Right ventricle myocardium superior (tissue), 1 donor: ENCODE measurements at places on chromosomes 13 and 19. TPM values are rescaled to one million over a fixed set of nuclear protein-coding genes. Genes with fewer than 3 reads are reported as not detected.

ZFP82 gene
- 4.8 TPM for total RNA-seq

ENOX1 gene
- 7.5 TPM for total RNA-seq

- DNase-seq = no peak
Observed at GRCh38 chr19:3094601-3095440, 659 bp downstream of the GNA11 start.

- DNase-seq = no peak
Observed at GRCh38 chr13:63632321-63632720, 2216.7 kb upstream of the PCDH20 start.

GRCh38 chr19:2039959-2040646 lies 10.9 kb downstream of the MKNK2 start:
- peak; percentile 37 for DNase-seq

DNA sequence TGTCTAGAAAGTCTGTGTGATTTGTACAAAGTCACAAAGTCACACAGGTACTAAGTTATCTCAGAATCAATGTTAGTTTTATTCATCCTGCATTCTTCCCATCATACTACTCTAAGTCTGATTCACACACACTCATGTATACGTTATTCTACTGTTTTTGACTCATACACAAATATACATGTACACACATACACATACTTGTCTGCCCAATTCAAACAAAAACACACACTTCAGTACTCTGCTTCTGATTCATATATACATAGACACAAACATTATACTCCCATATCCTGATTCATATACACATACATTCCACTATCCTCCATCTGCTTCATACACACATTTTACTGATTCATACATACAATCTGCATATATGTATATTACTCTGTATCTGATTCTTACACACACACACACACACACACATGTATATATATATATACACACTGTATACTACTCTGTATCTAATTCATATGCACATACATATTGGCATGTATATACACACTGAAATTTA lies 69.3 kb downstream of the KLF12 start:
- no peak for DNase-seq

DNA sequence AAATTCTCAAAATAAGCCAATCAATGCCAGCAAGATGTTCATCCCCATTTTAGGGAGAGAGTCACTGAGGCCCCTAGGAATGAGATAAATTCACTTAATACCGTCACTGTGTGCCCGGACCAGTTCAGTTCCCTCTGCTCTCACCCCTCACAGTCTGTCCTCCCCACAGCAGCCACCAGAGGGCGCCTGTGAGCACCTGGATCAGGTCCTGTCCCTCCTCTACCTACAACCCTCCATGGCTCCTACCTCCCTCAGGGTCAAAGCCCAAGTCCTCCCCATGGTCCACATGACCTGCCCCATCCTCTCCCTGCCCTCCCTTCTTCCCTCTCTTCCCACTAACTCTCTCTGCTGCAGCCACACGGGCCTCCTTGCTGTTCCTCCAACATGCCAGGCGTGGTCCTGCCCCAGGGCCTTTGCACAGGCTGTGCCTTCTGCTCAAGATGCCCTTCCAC lies 42.0 kb upstream of the NFIC start:
- DNase-seq = peak; percentile 70

DNA sequence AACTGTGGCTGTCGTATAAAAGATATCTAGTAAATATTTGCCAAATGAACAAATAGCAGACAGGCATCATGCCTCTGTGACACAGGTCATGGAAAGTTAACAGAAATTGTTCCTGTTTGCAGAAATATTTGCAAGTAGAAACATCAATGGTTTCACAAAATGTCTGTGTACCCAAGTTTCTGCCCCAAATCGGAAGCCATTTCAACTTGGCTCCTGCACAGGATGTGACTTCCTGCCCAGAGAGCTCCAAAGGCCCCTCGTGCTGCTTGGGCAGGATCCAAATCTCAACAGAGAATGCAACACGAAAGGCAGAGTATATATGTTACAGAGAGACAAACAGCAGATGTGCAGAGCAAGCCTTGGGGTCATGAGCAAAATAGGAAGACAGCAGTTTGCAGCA lies 95.5 kb upstream of the SERP2 start:
- DNase-seq = no peak
